ENCODE measurements at places on chromosomes 13 and 19. TPM values are rescaled to one million over a fixed set of nuclear protein-coding genes. Genes with fewer than 3 reads are reported as not detected.

TPTE2 gene
- total RNA-seq, result not detected

ZNF480 gene
- total RNA-seq, result 5.6 TPM

PRR19 gene
- 1.5 TPM for total RNA-seq

VAV1 gene
- total RNA-seq, result 75.6 TPM

CRLF1 gene
- not detected for total RNA-seq

ZNF471 gene
- 0.23 TPM for total RNA-seq

APOC4 gene
- not detected for total RNA-seq

LYPD5 gene
- total RNA-seq, result 0.53 TPM

KLF1 gene
- total RNA-seq, result 0.68 TPM

TRAPPC5 gene
- total RNA-seq, result 81.3 TPM

OR7G3 gene
- not detected for total RNA-seq

C1QTNF9B gene
- not detected for total RNA-seq

ZNF628 gene
- total RNA-seq, result 12.1 TPM
